ENCODE measurements at places on chromosomes 11 and 22.

DNA sequence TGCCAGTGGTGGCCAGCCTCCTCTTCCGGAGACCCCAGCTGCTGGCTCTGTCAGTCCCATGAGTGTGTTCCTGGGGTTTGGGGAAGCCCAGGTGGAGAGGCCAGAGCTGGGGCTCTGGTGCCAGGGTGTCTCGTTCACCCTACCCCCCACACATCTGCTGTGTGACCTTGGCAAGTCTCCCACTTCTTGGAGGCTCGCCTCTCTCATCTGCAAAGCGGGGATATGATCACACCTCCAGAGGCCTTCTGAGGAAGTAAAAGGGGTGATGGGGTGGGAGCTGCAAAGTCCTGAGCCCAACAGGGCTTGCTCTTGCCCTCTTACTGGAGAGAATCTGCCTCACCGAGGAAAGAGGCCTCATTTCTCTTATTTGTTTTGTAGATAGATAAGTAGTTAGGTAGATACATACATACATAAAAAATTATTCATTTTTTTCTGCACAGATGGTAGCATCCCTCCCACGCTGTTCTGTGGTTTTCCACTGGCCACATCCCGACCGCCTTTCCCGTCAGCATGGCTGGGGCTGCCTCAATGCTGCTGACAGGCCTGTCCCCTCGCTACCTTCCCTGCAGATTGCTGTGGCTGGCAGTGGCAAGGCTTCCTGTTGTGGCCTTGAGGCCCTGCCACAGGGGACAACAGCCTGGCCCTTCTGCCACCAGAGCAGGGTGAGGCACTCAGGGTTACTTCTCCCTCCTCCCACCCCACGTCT lies 23.9 kb downstream of the MYO7A start:
- peak; percentile 59 for DNase-seq

DNA sequence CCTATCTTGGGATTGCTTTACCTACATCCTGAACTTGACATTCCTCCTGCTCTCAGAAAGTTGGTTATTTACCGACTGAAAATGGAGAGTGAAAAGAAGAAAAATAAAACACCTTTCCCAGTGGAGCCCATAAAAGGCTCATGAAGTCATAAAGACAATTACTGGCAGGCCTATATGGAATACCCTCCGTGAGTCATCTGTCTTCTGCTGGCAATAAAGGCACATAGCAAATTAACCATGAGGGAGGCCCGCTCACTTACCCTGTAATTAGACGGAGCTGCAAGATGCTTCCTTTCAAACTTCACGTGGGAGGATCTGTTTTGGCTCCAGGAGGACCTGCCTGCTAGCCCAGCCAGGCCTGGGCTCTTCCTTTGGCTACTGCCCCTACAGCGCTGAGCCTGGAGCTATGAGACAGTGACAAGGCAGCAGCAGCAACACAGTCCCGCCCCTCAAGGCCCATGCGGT lies 540.4 kb downstream of the BUD13 start:
- DNase-seq: no peak

GRCh38 chr11:108891143-108891542 lies 226.3 kb downstream of the DDX10 start:
- DNase-seq: no peak

DNA sequence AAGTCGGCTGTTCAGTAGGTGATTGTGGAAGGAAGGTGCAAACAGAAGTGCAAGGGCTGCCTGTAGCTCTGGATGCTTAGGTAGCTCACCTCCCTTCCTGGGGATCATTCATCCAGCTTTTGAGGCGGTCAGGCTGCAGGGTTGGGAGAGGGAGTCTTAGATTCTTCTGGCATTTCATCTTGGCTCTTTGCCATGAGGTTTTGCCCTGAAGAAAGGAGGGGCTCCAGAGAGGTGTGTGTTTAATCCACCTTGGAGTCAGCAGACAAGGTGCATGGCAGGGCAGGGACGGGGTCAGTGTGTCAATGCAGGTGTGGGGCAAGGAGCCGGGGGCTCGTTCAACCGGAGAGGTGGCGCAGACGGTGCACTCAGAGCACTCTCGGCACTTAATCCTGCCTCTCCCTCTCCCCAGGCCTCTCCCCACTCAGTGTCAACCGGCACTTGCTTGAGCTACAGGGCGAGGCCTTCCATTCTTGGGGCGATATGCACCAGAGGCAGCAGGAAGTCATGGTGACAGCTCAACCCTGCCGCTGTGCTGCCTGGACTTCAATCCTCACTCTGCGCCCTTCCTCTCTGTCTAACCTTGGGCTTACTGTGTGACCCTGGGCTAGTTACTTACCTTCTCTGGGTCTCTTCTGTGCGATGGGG lies 7.2 kb downstream of the ADAMTS15 start:
- no peak for DNase-seq

DNA sequence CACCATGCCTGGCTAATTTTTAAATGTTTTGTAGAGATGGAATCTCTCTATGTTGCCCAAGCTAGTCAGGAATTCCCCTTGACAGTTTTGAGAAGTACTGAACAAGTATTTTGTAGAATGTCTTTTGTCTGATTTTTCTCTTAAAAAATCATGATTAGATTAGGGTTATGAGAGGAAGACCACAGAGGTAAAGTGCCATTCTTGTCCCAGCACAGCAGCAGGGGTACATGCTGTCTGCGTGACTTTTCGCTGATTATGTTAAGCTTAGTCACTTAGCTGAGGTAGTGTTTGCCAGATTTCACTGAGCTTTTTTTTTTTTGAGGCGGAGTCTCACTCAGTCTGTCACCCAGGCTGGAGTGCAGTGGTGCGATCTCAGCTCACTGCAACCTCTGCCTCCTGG lies 13.6 kb upstream of the NUP160 start:
- DNase-seq: no peak

- DNase-seq: no peak
Measured at GRCh38 chr11:79342236-79342635, 98.6 kb downstream of the TENM4 start.

DNA sequence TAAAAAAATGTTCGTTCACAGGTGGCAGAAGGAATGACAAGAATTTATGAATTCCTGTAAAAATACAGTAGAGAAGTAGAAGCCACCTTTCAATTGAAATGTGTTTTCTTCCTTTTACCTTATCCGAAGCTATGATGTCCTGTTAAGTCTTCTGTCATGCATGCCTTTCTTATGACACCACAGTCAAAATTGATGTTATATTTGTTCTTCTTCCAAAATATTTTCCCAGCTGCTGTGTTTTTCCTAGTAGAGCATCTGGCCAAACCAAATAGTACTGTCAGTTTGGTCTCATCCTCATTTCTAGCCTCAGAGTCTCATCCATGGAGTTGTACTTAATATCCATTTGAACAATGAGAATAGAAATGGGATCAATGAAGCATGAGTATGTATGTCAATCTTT lies 206.1 kb downstream of the PGR start:
- DNase-seq: no peak

- no peak for DNase-seq
Measured at GRCh38 chr22:20131597-20131858, at the start of gene ZDHHC8. TSS of gene ZDHHC8 (plus strand) at chr22:20131804. CDS start at chr22:20131948, 144 bp downstream.

DNA sequence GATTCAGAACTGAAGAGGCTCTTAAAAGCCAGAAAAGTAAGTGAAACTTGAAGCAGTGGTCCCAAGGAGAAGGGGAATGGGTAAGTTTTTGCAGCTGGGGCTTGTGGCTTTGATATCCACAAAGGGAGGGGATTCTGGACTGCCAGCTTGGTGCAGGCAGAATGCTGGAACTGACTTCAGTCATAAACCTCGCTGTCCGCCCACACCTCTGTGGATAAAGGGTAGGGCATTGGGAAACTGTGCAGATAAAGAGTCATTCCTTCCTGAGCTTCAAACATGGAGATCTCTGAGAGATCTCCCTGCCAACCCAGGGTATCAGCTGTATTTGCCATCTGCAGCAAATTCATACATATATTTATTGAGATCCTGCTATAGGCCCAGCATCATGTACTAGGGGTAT lies 124.3 kb upstream of the OR9Q1 start:
- no peak for DNase-seq

- no peak for DNase-seq
Measured at GRCh38 chr11:90699791-90700400, 477.0 kb upstream of the CHORDC1 start.

- no peak for DNase-seq
Measured at GRCh38 chr11:44593251-44593650, 27.8 kb downstream of the CD82 start.

- DNase-seq: no peak
Measured at GRCh38 chr11:119991022-119991404, 146.9 kb downstream of the TRIM29 start.

DNA sequence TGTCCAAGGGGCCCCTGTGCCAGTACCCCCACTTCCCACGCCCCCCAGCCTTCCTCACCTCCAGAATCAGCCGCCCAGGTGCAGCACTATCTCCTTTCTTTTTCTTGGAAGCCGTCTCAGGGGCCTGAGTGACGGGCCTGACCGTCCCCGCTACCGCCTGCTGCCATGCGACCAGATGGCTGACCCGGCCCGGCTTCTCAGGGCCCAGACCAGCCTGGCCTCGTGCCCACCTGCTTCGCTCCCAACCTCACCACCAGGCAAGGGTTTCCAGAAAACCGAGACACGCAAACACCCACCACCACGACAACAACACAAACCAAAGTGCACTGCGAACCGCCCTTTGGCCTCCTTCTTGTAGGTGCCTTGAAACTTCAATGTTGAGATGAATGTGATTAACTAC lies 39.1 kb downstream of the MACROD1 start:
- DNase-seq: no peak

DNA sequence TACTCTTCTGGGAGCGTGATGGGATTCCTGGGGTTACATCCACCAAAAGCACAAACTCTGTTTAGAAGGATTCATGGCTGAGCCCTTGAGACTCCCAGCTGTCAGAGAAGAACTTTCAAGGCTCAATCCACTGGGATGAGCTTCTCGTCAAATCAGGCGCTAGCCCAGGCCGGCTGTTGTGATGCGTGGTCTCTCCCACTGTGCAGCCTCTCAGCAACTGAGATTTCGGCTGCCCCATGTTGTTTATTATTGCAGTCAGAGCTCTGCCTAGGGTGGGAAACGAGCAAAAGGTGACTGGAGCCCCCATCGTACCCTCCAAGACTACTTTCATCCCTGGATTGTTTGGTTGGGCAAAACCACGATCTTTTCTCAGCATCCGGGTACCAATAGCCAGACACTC lies 251.6 kb downstream of the ETS1 start:
- DNase-seq: no peak

GRCh38 chr11:70509476-70509875 lies 111.1 kb downstream of the CTTN start:
- no peak for DNase-seq

GRCh38 chr22:26002456-26002855 lies 166.8 kb upstream of the SEZ6L start:
- no peak for DNase-seq

DNA sequence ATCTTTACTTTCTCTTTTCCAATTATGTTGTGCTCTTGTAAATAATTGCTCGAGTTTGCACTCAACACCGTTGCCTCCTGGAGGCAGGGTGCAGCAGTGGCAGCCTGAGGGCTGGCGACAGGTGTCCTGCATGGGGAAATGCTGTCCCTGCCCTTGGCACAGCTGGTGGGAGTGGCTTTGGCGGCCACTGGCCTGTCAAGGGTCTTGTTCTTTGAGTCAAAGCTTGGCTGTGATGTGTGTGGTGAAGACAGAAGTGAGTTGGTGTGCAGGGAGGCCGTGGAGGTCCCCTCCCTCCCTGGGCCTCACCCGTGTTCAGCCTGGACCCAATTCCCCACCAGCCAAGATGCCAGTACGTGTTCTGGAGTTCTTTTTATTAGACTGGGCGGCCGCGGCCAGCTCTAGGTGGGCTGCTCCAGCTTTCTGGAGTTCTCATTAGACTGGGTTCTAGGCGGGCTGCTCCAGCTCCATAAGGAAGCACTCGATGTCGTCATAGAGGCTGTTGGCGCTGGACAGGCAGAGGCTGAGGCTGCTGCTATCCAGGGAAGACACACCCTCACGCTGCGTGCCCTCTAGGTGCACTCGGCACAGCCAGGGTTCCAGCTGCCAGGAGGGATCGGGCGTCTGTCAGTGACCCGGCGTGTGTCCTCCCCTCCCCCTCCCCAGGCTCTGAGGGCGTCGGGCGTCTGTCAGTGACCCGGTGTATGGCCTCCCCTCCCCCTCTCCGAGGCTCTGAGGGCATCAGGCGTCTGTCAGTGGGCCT lies 3.4 kb downstream of the IRF7 start:
- DNase-seq: no peak

- no peak for DNase-seq
Measured at GRCh38 chr22:32832174-32832573, 30.7 kb downstream of the TIMP3 start.

GRCh38 chr11:122813176-122813893 lies 25.0 kb upstream of the CRTAM start:
- DNase-seq: no peak

DNA sequence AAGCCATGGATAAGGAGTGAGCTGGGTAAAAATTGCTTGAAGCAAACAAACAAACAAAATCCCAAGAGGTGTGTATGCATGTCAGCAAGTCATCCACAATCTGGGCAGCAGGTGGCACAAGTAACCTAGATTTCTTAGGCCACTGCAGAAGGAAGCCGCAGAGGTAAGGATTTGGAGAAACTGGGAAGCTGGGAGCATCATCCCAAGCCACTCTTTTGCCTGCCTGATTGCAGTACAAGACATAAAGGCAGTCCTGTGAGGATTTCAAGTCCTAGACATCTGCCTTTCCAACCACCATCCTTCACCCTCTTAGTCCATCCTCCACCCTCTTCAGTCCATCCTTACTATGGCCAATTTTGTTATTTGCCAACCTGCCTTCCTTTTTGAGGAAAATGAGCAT lies 67.2 kb upstream of the BMAL1 start:
- DNase-seq: no peak

GRCh38 chr22:24422102-24422665 lies 5.2 kb upstream of the ADORA2A start:
- DNase-seq: no peak

GRCh38 chr22:42807185-42807584 lies 49.9 kb downstream of the ARFGAP3 start:
- DNase-seq: no peak

- DNase-seq: no peak
Measured at GRCh38 chr11:46279126-46280099, 2.0 kb downstream of the CREB3L1 start.

GRCh38 chr11:44846852-44847251 lies 103.8 kb downstream of the TP53I11 start:
- no peak for DNase-seq
